Neural crest cell (in vitro differentiated cells): ENCODE measurements at places on chromosomes 13 and 19.

- DNase-seq, result no peak
Observed at GRCh38 chr19:52296400-52296772, 583 bp upstream of the ZNF480 start.

DNA sequence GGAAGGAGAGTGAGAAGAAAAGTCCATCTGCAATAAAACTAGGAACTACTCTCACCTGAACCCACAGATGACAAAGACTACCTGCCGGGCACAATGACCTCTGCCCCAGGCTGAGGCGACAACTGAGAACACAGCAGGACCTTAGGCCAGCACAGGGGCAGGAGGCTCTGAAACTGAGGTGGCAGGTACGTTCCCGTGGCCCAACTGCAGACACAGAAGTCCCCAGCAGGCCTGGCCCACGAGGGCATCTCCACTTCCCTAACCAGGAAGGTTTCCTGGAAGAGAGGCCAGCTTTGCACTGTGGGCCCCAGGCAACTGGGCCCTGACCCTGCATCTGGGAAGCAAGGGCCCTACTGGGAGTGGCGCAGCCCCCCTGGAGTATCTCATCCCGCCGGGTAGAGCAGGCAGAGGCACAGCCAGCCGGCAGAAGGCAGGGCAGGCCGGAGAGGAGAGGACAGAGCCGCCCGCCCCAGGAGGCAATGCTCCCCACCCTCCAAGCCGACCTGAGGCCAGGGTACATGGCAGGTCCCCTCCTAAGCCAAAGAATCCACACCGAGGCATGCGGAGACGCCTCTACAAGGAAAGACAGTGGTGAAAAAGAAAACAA is 32.7 kb downstream of the STK24 start:
- DNase-seq, result no peak

- no peak for DNase-seq
Observed at GRCh38 chr13:27842571-27842970, 50.3 kb downstream of the GSX1 start.

- no peak for DNase-seq
Observed at GRCh38 chr13:92560883-92561282, 665.7 kb upstream of the GPC6 start.

- no peak for DNase-seq
Observed at GRCh38 chr19:48216933-48217332, 38.8 kb downstream of the CARD8 start.

DNA sequence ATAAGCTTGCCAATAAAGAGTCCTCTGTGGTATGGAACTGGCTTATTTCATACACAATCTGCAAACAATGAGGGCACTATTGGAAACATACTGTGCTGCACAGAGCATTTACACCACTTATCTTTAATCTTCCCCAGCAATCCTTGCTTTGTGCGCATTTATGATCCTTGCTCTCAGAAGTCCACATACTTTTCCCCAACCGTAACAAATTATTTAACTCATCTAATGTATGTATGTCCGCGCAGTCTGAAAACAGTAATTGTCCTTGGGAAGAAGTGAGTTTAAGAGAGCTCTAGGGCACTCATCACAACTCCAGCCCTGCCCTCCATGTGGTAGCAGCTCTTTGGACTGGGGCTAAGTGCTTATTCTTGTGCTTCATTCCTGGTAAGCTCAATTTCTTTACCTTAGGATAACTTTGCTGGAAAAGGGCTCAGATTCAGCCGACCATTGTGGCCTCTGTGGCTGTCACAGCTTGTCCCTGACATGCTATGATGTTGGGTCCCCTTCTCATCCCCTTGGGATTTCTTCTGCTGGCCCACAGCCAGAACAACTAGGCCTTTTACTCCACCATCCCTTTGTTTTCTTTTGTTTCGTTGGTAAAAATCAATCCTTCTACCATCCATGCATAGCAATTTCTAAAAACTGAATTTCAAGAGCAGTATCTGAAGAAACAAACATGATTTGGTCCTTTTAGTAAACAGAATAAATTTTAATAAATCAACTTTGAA is 152.7 kb downstream of the TNFRSF19 start:
- no peak for DNase-seq

GRCh38 chr19:40286971-40287421 is 1.9 kb upstream of the AKT2 start:
- no peak for DNase-seq

DNA sequence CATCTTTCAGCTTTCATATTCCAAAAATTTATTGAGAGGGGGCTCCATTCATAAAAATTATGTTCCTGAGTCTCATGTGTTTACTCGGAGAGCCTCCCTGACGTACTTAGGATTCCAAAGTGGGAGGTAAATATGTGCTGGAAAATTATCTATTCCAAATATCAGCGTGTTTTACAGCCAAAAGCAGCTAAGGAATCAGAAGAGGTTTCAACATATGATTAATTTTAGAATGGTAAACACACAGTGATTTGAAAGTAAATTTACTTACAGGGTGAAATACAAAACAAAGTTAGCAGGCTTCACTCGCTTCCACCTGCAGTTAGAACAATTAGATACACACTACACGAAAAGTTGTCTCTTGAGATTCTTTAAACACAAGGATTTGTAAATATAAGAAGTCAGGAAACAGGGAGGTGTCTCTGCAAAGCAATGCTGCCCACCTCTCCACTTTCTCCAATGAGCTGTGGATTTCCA is 313.8 kb upstream of the NBEA start:
- no peak for DNase-seq

GRCh38 chr19:58382997-58383603 is 2.3 kb upstream of the ZNF837 start:
- DNase-seq, result no peak

DNA sequence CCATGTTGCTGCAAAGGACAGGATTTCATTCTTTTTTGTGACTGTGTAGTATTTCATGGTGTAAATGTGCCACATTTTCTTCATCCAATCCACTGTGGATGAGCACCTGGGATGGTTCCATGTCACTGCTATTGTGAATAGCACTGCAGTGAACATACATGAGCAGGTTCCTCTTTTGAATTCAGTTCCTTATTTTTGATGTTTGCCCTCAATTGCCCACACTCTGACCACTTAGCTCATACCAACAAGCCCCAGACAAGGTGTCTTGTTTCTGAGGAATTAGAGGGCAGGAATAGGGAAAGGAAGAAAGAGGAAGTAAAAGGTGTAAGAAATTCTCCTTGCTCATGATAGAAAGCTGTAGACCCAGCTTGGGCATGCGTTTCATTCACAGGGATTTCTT is 244.2 kb upstream of the ZNF507 start:
- no peak for DNase-seq

DNA sequence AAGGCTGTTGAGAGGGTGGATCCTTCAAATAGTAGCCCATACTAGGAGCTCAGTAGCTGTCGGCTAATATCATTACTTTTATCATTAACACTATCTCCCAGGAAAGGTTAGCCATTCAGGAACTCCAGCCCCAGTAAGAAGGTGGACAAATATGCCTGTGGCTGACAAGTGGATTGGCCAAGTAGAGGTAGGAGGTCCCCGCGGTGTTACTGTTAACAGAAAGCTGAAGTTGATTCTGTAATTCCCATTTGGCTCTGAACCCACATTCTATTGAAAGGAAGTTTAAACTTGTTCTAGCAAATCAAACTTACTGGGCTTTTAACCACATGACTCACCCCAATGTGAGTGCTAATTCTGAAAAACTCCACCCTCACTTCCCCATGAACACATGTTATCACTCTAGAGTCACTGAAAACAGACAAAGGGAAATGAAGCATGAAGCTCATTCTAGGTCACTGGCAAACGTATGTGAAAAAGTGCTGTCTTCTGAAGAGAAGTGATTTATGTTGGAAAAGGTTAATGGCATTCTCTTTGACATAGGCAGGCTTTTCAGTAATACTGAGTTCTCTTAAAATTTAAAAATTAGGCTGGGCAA is 273.5 kb downstream of the FGF14 start:
- no peak for DNase-seq

- DNase-seq, result no peak
Observed at GRCh38 chr19:4704317-4704673, 19.3 kb downstream of the DPP9 start.

DNA sequence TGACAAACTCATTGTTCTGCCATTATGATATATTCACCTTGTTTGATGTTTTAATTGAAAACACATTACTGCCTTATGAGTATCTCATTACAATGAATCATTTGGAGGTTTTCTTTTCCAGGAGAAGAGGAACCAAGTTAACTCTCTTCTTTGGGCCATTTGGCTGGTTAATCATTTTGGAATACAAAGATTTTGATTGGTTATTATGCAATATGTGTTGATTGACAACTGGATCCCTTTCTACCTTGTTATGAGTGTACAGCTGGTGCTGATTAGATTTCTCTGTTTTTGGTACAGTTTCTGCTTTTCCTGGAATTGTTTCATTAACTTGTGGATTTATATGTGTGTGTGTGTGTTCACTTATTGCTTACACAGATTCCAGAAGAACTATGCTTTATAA is 49.2 kb upstream of the RGCC start:
- DNase-seq, result no peak

- no peak for DNase-seq
Observed at GRCh38 chr19:20662421-20663105, 1.2 kb upstream of the ZNF626 start.
